Activated gamma-delta T cell treated with Interleukin-2 at 50 U/mL for 16 hours (primary cell): ENCODE measurements at places on chromosomes 16 and 17.

- DNase-seq = peak; percentile 56
Measured at GRCh38 chr16:11233727-11234376, 22.2 kb downstream of the SOCS1 start.

DNA sequence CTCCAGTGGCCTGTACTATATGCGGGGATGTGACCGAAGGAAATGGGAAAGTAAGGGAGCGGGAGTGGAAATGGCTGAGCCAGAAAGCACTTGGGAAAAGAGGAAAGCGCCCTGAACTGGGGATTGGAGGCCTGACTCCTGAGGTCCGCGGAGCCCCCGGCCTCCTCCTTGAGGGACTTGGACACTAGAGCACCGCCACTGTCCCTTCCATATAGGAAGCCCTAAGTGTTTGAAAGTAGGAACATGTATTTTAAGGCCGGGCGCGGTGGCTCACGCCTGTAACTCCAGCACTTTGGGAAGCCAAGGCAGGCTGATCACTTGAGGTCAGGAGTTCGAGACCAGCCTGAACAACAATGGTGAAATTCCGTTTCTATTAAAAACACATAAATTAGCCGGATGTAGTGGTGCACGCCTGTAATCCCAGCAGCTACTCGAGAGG is 530 bp upstream of the ZDHHC7 start:
- DNase-seq = no peak

DNA sequence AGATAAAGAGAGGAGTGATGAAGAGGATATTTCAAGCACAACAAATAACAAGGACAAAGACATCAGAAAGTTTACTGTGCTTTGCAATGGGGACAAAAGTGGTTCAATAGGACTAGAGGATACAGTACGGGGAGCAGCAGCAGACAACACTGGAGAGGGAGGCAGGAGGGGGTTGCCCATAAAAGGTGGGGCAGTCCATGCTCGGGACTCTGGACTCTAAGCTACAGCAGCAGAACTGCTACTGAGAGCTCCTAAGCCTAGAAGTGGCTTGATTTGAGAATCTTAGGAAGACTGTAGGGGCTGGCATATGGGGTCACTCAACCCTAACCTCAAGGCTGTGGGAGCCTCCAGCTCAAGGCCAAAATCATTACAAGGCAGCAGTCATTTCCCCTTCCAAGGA is 62.2 kb downstream of the C17orf67 start:
- no peak for DNase-seq

GRCh38 chr16:65410801-65411200 is 288.9 kb upstream of the CDH11 start:
- DNase-seq = no peak

DNA sequence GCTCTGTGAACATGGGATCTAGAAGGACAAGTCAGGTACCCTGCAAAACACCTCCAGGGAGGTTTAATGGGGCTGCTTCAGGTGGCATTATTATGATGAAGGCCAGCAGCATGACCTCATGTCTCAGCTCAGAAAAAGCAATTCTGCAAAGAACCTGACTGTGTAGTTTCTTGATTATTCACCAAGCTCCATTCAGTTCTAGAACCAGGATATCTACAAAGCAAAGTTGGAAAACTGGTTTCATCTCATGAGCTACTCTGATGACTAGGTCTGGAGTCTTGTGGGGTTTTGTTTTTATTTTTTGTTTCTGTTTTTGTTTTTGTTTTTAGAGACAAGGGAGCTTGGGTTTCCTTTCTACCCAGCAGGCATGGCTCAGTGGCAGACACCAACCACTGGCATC is 19.0 kb upstream of the LRRC37A3 start:
- no peak for DNase-seq

DNA sequence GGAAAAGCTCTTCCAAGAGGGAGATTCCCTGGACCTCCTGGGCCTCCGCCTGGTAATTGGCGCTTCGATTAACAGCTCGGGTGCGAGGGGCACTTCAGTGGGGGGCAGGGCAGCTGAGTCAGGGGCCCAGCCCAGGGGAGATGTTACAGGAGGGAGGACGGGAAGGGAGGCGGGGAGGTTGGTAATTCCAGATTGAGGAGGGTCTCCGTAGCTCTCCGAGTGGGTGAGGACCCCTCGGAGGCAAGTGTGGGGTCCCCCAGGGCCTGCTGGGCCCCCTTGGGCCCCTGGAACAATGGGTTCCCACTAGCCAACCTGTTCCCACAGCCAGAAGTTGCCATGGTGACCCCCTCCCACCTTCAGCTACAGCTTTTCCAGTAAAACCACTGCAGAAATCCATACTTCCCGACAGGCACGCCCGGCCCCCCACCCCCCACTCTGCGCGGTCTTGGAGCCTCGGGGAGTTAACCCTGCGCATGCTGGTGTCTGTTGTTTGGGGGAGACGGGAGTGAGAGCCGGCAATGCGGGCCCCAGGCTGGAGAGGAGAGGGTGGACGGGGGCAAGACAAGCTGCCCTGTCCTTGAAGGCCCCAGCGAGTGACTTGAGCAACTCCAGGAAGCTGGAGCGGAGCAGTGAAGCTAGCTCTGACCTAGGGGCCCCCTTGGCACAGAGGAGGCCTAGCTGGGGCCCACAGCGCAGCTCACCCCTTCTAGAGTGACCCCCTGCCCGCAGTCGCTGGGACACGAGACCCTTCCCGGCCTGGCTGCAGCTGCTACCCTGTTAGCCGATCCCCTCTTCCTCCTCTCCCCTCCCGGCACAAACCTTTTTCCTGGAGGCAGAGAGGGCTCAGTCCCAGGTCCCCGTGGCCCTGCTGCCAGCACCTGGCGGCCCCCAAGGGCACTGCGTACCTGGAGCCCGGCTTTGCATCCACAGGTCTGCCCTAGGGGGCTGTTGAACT is 37.8 kb downstream of the TMEM235 start:
- DNase-seq = no peak

GRCh38 chr16:78778101-78779004 is 678.9 kb downstream of the WWOX start:
- DNase-seq = no peak

GRCh38 chr17:1906662-1907101 is 76.9 kb downstream of the RPA1 start:
- no peak for DNase-seq
